Muscle of back (tissue), 13 donors: ENCODE measurements at places on chromosomes 3 and 15. TPM values are rescaled to one million over a fixed set of nuclear protein-coding genes. Genes with fewer than 3 reads are reported as not detected.
A peak's percentile ranks its signal among the peaks of the same experiment; 100 is the strongest.

Gene FSIP1
- polyA plus RNA-seq: 1.1 TPM

Gene CGNL1
- 10.1 TPM for polyA plus RNA-seq

Gene GPR62
- polyA plus RNA-seq: 0.42 TPM

Gene AHSG
- polyA plus RNA-seq: not detected

Gene XYLB
- polyA plus RNA-seq: 4.4 TPM

Gene KNSTRN
- polyA plus RNA-seq: 19.8 TPM

Gene UACA
- polyA plus RNA-seq: 105 TPM

Gene ATP13A4
- 3.5 TPM for polyA plus RNA-seq

Gene TM6SF1
- polyA plus RNA-seq: 49.6 TPM

GRCh38 chr15:98547741-98548138 is 100.6 kb upstream of the IGF1R start:
- DNase-seq: peak; percentile 43

DNA sequence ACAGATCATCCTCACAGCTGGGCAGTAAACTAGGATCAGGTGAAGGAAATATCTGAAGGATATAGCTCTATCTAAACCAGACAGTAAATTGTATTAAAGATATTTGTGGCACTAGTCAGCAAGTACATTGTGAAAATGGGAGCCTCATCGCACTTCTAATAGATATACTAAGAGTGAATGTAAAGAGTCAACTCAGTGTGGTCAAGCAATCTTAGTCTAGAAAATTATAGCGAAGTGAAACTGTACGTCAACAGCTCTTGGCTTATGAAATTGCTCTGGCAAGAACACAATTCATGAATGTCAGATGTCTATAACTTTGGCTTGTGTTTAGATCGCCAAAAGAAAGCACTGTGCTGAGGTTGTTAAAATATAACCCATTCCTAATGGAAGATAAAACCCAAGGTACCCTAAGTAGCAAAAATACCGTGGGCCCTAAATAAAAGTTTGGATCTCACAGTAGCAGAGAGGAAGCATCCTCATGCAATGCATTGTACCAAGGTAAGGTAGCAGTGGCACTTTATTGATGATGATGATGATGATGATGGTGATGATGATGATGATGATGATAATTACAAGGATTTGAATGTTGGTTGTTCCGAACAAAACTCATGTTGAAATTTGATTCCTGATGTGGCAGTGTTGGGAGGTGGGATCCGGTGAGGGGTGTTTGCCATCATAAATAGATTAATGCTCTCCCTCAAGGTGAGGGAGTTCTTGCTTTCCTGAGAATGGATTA is 228.5 kb downstream of the UNC13C start:
- no peak for DNase-seq

- no peak for DNase-seq
Measured at GRCh38 chr3:48042071-48042760, 26.0 kb upstream of the MAP4 start.

DNA sequence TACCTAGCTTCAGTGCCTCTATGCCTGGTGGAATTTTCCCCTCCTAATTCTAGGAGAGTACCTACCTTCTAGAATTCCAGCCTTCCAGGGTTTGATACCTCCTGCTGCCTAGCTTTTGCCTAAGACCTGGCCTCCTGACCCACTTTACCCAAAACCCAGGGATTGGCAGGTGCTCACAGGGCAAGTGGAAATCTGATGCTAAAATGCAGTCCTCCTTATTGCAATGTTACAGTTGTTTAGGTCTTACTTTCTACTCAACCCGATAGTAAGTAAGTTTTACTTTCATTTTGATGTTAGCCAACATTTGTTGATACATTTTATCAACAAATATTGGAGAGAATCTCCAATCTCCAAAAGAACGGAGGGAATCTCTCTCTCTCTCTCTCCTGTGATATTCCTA is 275.9 kb downstream of the DOCK3 start:
- DNase-seq: no peak

DNA sequence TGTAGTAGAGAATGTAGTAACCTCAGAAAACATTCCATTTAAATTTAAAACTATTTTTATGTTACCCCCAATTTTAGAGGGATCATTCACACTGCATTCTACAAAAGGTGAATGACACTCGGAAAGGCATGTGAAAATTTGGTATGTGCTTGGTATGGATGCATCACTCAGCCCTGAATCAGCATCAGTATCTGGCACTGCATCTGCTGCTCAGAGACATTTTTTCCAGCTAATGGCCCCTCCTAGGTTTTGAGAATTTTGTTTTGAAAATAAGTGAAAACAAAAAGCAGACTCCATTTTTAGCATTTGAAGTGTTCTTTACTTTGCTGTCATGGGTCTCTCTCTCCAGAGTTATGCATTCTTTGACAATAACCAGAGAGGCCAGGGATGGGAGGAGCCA is 15.6 kb upstream of the WWTR1 start:
- DNase-seq: no peak

DNA sequence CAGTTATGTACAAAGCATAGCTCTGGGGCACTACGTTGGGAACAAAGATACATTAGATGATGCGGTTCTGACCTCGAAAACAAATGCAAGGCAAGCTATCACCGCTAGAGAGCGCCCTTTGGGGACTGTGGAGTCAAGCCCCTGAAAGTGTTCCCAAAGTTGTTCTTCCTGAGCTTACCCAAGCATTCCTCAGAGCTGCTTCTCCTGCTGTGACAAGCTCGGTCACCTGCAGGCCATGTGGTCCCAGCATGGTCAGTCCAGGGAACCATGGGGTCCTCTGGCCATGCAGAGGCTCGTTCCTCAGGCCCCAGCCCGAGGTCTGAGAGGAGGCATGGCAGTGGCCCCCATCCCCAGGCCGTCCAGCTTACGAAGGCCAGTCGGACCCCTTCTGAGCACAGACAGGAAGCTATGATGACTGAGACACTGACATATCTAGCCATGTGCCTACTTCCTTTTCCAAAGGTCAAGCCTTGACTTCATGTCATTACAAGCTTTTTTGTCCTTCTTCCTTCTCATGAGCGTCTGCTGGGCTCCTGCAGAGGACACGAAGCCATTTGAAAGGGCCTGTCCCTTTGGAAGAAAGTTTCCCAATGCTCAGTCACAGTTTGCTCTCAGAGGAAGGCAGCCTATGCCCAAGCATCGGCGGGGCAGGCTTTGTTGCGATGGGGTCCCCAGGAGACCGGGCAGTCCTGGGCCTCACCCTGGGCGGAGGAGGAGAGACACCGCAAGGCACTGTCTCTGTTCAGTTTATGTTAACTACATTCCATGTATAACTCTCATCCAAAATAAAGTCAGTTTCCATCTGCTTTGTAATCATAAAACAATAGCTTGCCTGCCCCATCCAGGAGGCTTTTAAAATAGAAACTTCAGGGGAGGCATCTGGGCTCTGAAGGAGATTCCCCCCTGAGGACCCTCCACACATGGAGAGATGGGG is 79.3 kb downstream of the ATP10A start:
- DNase-seq: no peak

DNA sequence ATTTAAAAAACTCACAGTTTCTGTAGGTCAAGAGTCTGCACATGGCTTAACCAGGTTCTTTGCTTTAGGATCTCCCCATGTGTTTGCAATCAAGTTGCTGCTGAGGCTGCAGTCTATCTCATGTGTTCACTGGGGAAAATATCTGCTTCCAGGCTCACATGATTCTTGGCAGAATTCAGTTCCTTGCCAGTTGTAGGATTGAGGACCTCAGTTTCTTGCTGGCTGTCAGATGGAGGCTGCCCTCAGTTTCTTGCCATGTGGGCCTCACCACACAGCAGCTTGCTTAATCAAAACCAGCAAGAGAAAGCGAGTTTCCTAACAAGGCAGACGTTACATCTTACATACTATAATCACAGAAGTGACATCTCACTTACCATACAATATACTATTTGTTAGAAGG is 10.0 kb upstream of the TBC1D5 start:
- peak; percentile 30 for DNase-seq

DNA sequence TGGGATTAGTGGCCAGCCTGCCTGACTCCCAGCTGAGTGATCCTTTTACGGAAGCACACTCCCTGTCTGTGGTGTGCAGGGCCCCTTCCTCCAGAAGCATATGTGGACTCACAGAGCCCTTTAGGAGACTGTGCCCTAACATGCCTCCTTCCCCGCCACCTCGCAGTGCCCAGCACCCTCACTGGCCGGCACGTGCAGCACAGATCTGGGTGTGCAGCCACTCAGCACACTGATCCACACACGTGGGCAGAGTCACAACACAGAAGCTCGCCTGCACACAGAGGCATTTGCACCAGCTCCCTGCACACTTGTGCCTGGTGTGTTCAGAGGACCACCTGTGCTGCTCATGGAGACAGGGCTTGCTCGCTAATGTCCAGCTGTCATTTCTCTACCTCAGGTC is 23.6 kb upstream of the CSPG4 start:
- peak; percentile 9 for DNase-seq

GRCh38 chr3:152899306-152899705 is 64.4 kb downstream of the P2RY1 start:
- peak; percentile 7 for DNase-seq

- DNase-seq: no peak
Measured at GRCh38 chr3:139226731-139227130, 117.1 kb upstream of the MRPS22 start.

GRCh38 chr3:128309026-128309425 is 155.7 kb downstream of the EEFSEC start:
- DNase-seq: peak; percentile 16

GRCh38 chr15:84967380-84967779 is 14.3 kb upstream of the PDE8A start:
- DNase-seq: no peak

GRCh38 chr3:37819591-37819990 is 42.1 kb upstream of the CTDSPL start:
- DNase-seq: no peak

GRCh38 chr3:43894176-43895049 is 203.7 kb downstream of the ABHD5 start:
- DNase-seq: peak; percentile 66

DNA sequence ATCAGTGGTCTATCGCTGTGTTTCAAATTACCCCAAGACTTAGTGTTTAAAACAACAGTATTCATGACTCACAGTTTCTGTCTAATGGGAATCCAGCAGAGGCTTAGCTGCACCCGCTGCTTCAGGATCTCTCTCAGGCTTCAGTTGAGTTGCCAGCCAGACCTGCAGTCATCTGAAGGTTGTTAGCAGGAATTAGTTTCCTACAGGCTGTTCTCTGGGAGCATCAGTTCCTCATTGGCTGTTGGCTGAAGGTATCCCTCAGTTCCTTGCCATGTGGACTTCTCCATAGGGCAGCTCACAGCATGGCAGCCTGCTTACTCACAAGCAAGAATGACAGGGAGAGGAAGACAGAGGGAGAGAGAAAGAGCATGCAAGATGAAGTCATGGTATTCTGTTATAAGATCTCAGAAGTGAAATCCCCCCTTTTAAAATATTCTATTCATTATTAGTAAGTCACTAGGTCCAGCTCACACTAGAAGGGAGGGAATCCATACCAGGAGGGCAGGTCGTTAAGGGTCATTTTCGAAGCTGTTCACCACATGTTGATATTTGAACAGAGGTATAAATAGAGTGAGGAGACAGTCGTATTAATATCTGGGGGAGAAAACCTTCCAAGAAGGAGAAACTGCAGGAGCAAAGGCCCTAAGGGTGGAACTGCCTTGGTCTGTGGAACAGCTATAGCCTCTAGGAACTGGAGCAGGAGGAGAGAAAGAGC is 473.9 kb upstream of the PPP2R3A start:
- DNase-seq: no peak

DNA sequence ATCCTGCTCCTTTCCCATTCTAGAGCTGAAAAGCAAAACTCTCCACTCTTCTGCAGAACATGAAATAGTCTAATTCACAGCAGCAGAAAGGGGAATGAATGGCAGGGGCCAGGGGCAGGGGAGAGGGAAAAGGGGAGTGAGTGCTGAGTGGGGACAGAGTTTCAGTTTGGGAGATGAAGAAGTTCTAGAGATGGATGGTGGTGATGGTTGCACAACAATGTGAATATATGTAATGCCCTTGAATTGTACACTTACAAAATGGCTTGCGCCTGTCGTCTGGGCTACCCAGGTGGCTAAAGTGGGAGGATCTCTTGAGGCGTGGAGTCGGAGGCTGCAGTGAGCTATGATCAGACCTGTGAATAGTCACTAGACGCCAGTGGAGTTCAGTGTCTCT is 78.5 kb upstream of the MEF2A start:
- no peak for DNase-seq

- DNase-seq: no peak
Measured at GRCh38 chr3:62771331-62772072, 103.7 kb downstream of the CADPS start.

- no peak for DNase-seq
Measured at GRCh38 chr15:63640146-63640545, 43.0 kb downstream of the FBXL22 start.

DNA sequence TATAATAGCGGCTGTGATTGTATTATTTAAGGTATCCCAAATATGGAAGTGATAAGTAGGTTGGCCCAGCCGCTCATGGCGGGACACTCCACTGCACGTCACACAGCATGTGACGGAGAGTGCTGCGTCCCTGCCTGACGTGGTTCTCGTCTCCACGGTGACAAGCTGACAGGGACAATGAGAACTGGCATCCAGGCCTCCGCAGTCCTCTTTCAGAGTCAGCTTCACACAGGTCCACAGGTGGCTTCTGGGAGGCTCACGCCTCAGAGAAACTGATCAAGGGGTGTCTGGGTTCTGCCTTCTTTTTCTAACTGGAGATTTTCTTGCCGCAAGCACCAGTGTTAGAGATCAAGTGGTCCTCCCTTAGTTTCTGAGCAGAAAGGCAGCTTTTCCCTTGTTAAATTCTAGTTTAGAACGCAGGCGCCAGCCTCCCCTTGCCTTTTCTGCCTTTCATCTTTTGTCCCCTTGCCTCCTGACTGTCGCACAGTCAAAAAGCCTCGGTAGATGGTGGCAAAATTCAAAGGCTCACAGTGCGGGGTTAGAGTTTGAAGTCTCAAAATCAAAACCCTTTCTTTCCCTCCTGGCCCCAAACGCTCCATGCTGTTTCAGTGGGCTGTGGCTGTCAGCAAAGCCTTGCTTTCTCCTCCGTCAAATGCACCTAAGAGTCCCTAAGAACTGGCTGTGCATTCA is 120.9 kb downstream of the ATP10A start:
- no peak for DNase-seq

DNA sequence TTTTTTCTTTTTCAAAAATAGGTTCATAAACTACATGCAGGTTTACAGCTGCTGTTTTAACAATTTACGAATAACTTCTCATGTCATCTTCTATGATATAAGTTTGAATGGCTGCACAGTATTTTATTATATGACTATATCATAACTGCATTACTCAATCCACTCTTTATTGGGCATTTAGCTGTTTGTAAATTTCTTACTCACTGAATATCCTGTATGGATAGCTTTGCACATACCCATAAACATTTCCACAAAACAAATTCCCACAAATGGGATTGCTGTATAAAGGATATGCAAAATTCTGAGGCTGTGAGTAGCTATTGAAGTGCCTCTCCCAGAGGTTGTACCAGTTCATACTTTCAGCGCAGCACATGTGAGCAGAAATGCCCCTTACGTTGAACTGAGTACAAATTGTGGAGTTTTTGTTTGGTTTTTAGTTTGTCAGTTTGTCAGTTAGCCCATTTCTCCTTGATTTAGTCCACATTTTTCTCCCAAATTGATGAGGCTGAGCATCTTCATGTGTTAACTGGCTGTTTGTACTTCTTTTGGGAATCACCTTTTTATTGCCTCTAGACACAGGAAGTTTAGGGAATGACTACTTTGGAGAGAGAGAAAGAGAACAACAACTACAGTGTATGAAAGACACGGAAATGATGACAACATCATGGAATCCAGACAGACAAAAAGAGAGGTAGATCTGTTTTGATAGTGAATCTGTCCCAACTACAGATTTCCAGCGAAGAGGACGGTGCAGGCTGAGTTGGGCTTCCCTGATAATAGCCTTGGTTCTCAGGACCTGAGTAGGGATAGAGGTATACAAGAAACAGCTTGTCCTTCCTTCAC is 24.8 kb downstream of the TTC23 start:
- no peak for DNase-seq
